ENCODE measurements at places on chromosomes 16 and 17. TPM values are rescaled to one million over a fixed set of nuclear protein-coding genes. Genes with fewer than 3 reads are reported as not detected.

RASD1 gene
- polyA plus RNA-seq: 20.0 TPM

CUEDC1 gene
- 17.1 TPM for polyA plus RNA-seq

DNA sequence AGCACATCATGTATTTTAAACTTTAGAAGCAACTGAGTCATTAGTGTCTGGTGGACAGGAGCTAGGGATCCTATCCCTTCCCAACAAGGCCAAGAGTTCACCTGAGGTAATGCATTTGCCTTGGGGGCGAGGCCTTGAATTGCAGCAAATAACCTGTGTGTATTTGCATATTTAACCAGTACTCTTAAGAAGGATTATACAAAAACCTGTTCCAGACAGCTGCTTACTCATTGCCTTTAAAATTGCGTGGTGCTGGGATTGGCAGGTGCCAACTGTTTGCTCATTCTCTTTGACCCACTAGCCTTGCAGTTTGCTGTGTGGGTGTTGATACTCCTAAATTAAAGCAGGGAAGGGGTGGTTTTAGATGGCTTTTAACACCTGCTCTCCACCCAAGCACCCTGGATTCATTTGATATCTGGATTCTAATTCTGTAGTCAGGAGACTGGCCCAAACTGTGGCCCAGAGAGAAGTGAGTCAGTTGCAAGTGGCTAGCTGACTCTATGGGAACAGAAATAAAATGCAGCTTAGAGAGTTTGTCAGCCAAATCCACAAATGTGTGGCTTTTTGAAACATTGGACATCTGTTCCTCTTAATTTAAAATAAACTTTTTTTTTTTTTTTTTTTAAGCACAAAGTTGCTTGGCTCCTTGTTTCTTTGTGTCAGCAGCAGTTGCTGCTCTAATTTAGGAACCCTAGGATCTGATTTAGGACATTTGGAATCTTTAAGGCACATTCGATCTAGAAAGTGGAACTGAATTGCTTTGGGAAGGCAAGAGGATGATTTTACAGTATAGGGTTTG is 46.9 kb downstream of the TUBD1 start:
- peak; percentile 79 for DNase-seq

KCTD19 gene
- polyA plus RNA-seq: 0.40 TPM

DNA sequence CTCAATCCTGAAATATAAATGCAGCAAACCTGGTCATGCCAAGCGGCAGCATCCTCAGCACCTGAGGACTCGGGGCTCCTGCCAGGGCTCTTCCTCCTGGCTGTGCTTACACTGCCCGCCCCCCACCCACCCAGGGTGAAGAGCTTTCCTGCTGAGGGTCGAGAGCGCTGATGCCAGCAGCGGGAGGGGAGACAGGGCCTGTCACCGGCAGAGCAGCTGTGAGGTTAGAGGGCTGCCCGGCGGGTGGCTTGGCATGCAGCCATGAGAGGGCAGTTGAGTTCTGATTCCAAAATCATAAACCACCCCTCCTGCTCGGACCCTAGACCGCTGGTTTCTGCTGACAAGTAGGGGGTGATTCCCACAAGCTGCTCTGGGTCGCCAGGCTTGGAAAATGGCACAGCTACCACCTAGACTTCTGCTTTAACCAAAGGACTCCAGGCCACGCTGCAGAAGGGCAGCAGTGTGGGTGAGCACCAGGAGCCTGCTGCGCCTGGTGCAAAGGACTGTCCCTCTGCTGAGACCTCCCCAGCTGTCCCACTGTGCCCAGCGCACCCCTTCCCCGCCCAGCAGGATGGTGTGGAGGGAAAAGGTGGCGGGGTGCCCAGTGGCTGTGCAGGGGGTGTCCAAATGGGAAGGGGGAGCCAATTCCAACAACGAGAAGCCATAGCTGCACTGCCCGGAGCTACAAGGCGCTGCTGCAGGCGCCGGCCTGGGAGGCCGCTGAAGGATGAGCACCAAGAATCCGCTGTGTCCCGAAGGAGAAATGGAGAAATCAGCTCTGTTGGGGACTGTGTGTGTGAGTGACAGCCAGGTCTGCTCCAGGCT is 26.6 kb downstream of the MXRA7 start:
- DNase-seq: no peak

- DNase-seq: no peak
These were observed 27.6 kb downstream of the RMI2 start for GRCh38 chr16:11372829-11373306.

GRCh38 chr16:4115209-4115948 is 863 bp downstream of the ADCY9 start:
- DNase-seq: peak; percentile 43

DNA sequence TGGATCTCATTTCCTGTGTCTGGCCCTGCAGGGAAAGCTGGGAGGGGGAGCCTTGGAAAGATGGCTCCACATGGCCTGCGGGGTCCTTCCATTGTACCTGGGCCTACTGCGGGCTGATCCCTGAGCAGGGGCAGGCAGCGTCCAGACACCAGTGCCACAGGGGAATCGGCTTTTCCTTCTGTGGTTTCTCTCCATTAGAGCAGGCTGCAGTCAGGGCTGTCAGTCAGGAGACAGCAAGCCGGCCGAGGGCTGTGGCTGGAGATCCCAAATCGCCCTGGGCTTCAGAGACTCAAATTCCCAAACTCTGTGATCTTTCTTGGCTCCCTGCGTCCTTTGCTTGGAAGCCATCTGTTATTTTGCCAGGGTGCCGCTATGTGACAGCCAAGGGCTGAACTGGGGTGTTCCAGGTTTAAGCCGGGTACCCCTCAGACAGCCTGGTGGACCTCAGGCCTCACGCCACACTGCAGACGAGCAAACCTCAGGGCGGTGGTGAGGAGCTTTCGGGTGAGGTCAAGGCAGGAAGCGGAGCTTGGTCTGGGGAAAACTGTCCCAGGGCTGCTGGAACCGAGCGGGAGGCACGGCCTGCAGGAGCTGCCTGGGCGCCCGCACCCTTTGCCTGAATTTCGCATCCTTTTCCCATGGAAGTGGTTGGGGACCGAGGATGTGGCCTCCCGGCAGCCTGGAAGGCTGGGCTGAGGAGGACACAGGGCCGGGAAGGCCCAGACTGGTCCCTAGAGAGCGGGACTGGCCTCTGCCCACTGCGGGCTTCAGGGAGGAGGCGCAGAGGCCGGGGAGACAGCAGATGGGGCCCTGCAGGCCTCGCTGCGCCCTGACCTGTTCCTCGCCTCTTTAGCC is 1.5 kb upstream of the CPNE7 start:
- no peak for DNase-seq

- no peak for DNase-seq
These were observed 181.2 kb upstream of the TBX2 start for GRCh38 chr17:61218438-61218837.

CHD3 gene
- polyA plus RNA-seq: 73.8 TPM

GRCh38 chr16:66099306-66099705 is 267.2 kb upstream of the CDH5 start:
- DNase-seq: no peak

GRCh38 chr16:49883076-49884014 is 27.4 kb upstream of the ZNF423 start:
- peak; percentile 25 for DNase-seq

- no peak for DNase-seq
These were observed 118.0 kb upstream of the SEC14L1 start for GRCh38 chr17:77022766-77023165.

- peak; percentile 29 for DNase-seq
These were observed 23.3 kb upstream of the GRB2 start for GRCh38 chr17:75428543-75429469.

TERB1 gene
- 0.09 TPM for polyA plus RNA-seq

- no peak for DNase-seq
These were observed 13.8 kb downstream of the CASKIN2 start for GRCh38 chr17:75501378-75502071.

CSH2 gene
- polyA plus RNA-seq: 0.06 TPM

DNA sequence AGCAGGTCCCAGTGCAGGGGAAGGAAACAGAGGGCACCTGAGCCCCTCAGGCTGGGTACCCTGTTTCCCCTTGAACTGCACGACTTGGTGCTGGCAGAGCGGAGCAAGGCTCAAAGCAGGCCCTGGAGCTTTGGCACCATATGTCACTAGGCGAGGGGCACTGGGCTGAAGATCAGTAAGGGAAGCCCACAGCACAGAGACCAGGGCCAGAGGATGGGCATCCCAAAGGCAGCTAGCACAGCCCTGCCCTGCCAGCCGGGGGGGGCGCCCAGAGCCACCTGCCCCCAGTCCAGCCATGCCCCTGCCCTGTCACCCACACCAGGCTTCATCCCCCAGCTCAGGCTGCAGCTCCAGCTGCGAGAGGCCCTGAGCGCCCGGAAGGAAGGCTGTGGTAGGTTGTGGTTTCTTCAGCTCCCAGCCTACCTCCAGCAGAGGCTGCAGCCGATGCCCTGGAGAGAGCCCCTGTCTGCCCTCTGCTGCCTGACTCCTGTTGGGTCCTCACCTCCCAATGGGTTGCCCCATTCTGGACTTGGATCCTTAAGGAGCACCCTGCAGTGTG is 10.9 kb downstream of the NHERF1 start:
- DNase-seq: no peak

- DNase-seq: peak; percentile 18
These were observed 91.8 kb downstream of the RGS9 start for GRCh38 chr17:65228734-65229620.

GRCh38 chr16:13883276-13883675 is 36.7 kb upstream of the ERCC4 start:
- DNase-seq: no peak

- DNase-seq: no peak
These were observed 36.9 kb downstream of the ZNF207 start for GRCh38 chr17:32386844-32387243.

DNA sequence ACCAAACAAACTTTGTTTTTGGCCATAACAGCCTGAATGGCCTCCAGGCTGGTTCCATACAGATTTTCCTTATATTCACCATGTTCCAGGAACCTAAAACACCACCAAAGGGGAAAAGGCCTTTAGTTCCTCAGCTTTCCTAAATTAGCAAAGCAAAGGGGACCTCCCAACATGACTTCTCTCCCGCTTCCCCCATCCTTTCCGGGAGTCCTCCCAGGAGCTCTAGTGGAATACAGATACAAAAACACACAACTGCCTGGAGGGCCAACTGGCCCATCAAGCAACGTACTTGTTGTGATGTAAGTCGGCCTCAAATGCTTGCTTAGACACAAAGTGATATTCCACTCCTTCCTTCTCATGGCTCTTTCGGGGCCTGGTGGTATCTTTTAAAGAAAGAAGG is 22.1 kb downstream of the MPP3 start:
- DNase-seq: no peak

Data from large intestine (tissue), 12 donors.